Uterus (tissue), 4 donors: ENCODE measurements at places on chromosomes 7 and 10. TPM values are rescaled to one million over a fixed set of nuclear protein-coding genes. Genes with fewer than 3 reads are reported as not detected.

- DNase-seq, result peak; percentile 60
Observed at GRCh38 chr10:70461397-70462348, 16.9 kb upstream of the PALD1 start.

DNA sequence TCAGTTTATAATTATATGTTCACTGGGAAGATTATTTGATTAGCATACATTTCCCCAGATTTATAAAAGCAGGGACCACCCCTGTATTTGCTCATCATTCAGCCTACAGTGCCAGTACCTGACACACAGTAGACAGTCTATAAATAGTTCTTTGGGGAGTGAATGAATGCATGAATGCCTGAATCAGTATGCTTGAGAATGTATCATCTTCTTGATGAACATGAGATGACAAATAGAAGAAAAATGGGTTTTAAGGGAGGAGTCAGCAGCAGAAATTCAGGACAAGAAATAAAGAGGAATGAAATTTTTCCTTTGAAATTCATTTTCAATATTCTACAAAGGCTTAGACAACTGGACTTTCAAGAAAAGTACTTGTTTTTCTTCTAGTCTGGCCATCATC, 295.8 kb upstream of the LRRTM3 start:
- DNase-seq, result no peak

The COL13A1 gene
- 3.6 TPM for total RNA-seq

The DENND2A gene
- total RNA-seq, result 9.1 TPM

The ATOH7 gene
- not detected for total RNA-seq
